T-helper 2 cell (primary cell): ENCODE measurements at places on chromosomes 11 and 22.
A peak's percentile ranks its signal among the peaks of the same experiment; 100 is the strongest.

- DNase-seq: no peak
Observed at GRCh38 chr22:37850801-37851200, 1.6 kb downstream of the EIF3L start.

DNA sequence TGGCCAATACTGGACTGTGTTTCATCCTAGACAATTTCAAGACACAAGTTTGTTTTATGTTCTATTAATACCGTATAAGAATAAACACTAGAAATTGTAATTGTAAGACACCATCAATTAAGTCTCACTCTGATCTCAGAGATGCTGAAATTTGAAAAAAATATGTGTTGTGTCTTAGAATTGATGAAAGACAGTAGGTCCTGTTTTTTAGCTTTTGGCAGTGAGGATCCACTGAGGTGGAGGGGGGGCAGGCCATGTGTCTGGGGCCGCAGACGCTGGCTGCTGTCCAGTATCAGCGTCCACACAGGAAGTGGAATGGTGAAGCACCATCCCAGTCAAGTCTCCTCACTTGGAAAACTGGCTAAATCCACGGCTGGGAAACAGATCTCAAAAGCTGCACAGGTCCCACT, 22.5 kb upstream of the ALG8 start:
- no peak for DNase-seq

DNA sequence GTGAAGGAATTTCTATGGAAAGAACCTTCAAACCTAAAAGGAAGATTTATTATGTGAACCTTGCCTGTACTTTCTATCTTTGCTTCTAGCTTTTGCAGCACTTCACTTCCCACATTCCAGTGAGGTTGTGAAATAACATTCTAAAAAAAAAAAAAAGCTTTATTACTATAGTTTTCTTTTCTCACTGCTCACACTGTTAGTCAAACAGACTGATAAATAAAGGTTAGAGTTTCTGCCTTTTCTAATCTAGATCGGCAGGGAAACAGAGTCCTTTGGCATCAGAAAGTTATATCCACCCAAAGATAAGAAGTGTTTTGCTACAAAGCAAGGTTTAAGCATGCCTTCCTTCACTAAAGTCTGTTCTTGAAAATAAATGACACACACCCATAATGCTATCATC, 2.8 kb downstream of the AAMDC start:
- no peak for DNase-seq

DNA sequence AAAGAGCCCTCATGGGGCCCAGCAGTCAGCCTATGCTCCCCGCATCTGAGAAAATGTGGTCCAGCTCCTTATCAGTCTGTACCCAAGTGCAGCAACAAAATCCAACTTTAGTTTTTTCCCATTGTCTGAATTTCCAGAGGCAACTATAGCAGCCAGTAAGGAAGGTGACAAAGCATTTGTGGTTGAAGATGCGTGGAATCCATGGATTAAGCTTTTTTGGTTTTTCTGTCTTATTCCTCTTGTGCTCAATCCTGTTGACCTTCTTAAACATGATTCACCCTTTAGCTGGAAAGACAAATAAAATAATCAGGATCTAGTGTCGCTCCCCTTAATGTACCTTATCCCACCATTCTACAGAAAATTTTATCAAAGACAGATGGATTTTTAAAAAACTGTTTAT, 14.3 kb downstream of the GDPD4 start:
- DNase-seq: no peak

DNA sequence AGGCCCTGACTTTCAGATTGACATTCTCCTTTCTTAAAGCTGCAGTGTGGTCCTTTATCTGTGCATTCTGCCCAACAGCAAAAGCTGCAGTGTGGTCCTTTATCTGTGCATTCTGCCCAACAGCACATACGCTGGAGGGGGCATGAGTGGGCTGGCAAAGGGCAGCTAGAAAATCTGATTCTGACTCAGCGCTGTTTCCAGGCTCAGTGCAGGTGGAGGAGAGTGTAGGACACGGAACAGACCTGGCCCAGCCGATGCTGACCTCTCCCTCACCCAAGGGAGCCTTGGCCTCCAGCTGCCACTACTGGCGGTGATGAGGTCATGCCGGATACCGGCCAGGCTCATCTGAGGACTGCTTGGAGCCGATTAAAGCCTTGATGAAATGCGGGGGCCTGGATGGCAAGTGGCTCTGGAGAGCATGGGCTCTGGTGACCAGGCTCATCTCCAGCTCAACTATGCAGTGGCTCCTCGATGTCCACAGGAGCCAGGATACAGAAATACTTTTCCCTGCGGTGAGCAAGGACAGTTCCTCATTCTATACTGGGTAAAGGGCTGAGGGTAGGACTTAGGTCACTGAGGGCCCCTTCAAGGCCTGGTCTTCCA, 84.6 kb downstream of the CLPB start:
- DNase-seq: no peak

GRCh38 chr11:112421879-112422278, 161.2 kb upstream of the PLET1 start:
- DNase-seq: no peak

- DNase-seq: no peak
Observed at GRCh38 chr11:33515347-33515746, 185.3 kb downstream of the C11orf91 start.

GRCh38 chr11:68313574-68314202, 1.3 kb downstream of the LRP5 start:
- DNase-seq: no peak

DNA sequence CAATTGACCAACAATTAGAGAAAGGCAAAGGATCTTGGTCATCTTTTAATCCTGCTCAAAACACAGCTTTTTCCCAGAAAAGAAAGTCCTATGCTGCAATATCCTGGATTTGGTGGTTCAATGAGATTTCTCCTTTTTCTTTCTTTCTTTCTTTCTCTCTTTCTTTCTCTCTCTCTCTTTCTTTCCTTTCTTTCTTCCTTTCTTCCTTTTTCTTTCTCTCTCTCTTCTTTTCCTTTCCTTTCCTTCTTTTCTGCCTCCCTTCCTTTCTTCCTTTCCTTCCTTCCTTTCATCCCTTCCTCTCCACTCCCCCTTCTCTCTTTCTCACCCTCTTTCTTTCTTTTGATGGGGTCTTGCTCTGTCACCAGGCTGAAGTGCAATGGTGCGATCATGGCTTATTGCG, 31.7 kb upstream of the MSANTD2 start:
- no peak for DNase-seq

GRCh38 chr22:39990686-39991085, 4.1 kb upstream of the FAM83F start:
- DNase-seq: no peak

DNA sequence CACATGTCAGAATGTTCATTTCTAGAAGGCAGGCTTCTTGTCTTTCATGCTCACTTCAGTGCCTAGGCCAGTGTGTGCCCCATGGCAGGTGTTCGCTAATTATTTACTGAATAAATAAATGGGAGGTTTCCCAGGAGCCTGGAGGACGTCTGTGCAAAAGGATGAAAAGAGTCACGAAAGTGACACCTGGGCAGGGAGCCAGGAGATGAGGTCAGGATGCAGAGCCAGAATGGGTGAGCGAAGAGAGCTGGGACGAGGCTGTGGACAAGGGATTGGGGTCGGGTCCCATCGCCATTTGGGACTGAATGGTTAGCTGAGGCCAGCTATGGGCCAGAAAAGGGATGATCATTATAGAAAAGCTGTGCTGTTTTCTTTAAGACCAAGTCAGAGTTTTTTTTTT, 560.4 kb downstream of the TBC1D22A start:
- no peak for DNase-seq

GRCh38 chr22:43796567-43796966, 15.5 kb downstream of the EFCAB6 start:
- no peak for DNase-seq

DNA sequence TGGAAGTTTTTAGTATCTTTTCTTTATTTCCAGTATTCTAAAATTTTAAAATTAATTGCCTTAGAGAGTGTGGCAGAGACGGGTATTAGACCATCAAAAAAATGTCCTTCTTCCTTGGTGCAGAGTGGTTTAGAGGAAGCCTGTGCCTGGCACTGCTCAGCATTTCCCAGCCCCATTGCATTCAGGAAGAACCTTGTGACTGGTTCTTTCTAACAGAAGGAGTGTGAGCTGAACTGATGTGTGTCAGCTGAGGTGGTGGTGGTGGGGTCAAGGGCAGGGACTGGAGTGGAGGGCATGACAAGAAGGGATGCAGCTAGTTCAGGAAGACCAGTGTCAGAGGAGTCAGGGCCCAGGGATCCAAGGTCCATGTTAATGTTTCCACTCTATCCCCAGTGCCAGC, 58.7 kb upstream of the FDX1 start:
- DNase-seq: no peak

- peak; percentile 96 for DNase-seq
Observed at GRCh38 chr11:10750838-10751580, at the start of gene CTR9. CTR9 (plus strand) TSS chr11:10751246; CDS start chr11:10751413, 167 bp downstream.
